ENCODE measurements at places on chromosomes 1 and 21.

GRCh38 chr1:208540724-208541123 is 296.5 kb upstream of the PLXNA2 start:
- no peak for DNase-seq

- no peak for DNase-seq
These were observed 44.0 kb downstream of the PRDM15 start for GRCh38 chr21:41834926-41835663.

DNA sequence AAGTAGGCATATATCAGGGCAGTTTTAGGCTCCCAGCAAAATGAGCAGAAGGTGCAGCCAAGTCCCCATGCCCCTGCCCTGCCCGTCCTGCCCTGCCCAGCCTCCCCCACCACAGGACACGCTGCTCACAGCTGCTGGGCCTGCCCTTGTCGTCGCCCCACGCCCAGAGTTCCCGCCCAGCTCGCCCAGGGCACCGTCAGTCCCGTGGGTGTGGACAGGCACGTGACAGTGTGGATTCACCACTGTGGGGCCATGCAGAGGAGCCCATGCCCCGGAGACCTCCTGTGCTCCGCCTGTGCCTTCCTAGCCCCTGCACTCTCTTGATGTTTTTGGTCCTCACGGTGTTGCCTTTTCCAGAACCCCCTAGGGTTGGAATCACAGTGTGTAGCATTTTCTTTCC is 7.0 kb downstream of the FAAP20 start:
- no peak for DNase-seq

GRCh38 chr1:232213928-232214327 is 416.0 kb downstream of the SIPA1L2 start:
- no peak for DNase-seq

DNA sequence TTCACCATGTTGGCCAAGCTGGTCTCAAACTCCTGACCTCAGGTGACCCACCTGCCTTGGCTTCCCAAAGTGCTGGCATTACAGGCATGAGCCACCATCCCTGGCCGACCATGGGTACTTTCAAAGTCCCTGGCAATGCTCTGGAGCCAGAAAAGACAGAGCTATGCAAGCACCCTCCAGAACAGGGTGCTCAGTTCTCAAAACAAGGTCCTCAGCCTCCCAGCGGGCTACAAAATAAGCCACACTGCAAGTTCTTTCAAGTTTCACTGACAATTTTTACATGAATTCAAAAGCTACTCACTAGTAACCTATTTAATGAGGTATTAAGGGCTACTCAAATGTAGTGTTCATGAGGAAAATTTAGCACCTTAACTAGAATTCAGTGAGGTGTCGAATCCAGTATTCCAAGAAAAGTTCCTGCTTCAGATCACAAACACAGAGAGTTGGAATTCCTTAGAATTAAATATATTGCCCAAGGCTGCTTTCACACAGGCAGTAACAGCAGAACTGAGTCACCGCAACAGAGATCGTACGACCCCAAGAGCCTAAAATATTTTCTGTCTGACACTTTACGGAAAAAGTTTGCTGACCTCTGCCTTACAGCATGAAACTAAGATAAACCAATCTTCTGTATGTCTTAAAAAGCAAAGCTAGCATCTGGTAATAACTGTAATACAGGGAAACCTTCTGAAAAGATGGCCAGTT is 60.7 kb downstream of the HSF2BP start:
- DNase-seq = no peak

Measured in tibial artery (tissue), 4 donors.